ENCODE measurements at places on chromosomes 2 and 18.
A peak's percentile ranks its signal among the peaks of the same experiment; 100 is the strongest.

- peak; percentile 74 for DNase-seq
Observed at GRCh38 chr2:20282916-20283592, 58.1 kb upstream of the SDC1 start.

- DNase-seq: peak; percentile 59
Observed at GRCh38 chr2:64454386-64455332, 697 bp downstream of the LGALSL start.

GRCh38 chr2:183597841-183598240, 473.6 kb downstream of the NUP35 start:
- DNase-seq: no peak

- DNase-seq: no peak
Observed at GRCh38 chr2:12712881-12713280, 3.9 kb upstream of the TRIB2 start.

GRCh38 chr2:212694398-212694797, 155.8 kb upstream of the ERBB4 start:
- DNase-seq: no peak

GRCh38 chr18:40984856-40985255, 970.2 kb upstream of the PIK3C3 start:
- no peak for DNase-seq

DNA sequence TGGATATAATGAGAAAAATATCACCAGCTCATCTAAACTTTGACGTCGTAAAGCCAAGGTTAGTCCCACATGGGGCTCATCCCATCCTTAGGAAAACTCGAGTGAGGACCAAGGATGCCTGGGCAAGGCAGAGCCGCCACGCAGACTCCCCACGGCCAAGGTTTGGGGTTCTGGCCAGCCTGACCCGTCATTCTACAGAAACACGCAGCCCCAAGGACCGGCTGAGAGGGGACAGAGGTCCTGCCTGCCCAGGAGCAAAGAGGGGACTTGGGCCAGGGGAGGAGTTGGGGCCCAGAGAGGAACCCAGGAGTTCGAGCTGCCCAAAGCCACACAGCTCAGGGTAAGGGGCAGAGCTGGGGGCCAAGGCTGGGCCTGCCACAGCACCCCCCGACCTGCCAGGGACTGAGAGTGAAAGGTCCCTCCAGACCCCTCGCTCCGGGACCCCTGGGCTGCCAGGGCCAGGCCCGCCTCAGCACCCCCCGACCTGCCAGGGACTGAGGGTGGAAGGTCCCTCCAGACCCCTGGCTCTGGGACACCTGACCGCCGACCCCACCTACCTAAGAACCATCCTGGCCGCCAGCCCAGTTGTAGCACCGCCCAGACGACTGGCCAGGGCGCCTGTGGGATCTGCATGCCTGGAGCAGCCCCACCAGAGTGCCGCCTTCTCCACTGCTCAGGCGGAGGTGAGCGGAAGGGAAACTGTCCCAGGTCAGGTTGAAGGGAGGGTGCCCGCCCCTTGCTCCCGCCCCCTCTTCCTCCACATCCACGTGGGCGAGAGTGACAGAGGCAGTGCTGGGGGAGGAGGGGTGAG, at the start of gene PDCD1:
Gene PDCD1 (minus strand): TSS at position 689 of the 811 bp plus-strand sequence. CDS start 56 bp downstream, at position 633.
- peak; percentile 43 for DNase-seq

DNA sequence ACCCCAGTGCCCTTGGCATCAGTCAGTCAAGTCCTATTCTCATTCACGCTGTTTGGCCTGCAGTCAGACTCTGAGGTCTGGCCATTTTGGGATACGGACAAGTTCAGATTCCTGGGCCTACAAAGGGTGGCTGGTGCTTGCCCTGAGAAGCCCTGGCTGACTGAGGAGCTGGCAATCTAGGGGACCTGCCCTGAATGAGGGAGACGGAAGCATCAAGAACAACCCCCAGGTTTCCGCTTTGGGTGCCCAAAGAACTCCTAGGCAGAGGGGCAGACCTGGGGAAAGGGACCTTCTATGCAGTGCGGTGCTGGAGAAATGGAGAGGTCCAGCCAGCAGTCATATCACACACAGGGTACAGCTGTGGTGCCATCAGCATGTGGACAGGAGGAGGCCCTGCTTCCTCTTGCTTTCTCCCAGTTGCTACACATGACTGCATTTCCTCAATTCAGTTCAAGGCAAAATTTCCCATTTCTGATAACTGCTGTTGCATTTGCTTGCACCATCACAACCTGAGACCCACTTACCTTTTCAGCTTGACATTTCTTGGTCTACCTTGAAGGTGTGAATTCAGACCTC, 70.9 kb upstream of the LGALSL start:
- DNase-seq: no peak
